Right cardiac atrium (tissue), 5 donors: ENCODE measurements at places on chromosomes 5 and 9. TPM values are rescaled to one million over a fixed set of nuclear protein-coding genes. Genes with fewer than 3 reads are reported as not detected.

The GRIA1 gene
- total RNA-seq, result 0.43 TPM

The MED22 gene
- 19.9 TPM for total RNA-seq

The NREP gene
- total RNA-seq, result 31.4 TPM

DNA sequence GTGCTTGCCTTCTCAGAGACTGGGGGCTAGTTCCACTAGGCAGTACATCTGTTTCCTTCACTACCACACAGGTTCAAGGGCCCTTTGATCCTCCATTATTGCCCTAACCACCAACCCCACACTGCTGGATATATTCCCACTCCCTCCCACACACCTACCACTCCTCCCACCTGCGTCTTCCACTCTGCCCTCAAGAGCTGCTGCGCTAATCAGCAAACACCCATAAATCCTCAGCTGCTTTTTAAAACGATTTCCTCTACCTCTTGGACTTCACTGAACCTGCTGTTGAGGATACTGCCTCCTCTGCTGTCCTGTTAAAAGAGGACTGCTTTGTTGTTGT is 120.9 kb downstream of the MAPKAP1 start:
- DNase-seq, result no peak

- DNase-seq, result no peak
Measured at GRCh38 chr5:135662061-135662481, 83.3 kb upstream of the CXCL14 start.
